Nephron progenitor cell (in vitro differentiated cells): ENCODE measurements at places on chromosomes 16 and 17.
A peak's percentile ranks its signal among the peaks of the same experiment; 100 is the strongest.

- DNase-seq, result no peak
Measured at GRCh38 chr17:8900626-8901585, 33.4 kb upstream of the PIK3R6 start.

DNA sequence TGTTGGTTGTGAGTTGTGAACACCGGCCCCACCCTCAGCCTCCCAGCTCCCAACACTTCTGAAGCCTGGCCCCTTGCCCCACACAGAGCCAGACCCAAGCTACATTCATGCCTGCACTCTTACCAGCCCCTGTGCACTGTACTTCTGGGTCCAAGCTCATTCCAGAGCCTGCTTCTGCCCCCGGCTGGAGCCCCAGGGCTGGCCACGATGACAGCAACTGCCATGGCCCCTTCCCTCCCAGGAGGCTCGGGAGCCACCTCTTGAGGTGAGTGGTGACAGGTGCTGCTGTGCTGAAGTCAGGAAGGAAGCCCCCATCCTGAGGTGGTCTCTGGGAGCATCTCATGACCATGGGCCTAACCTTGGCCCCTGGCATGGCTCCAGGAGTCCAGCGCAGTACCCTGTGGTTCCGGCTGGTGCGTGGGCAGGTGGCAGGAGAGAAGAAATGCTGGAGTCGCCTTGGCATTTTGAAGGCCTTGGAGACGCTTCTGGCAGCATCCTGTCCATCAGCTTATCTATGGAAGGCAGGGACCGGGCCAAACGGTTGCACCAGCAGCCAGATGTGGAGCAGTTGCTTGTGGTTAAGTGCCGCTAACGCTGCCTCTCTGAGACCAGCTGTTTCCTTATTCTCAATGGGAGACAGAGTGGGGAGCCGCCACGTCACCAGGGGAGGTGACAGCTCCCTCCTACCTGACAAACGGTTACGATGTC is 3.9 kb upstream of the CDT1 start:
- no peak for DNase-seq

DNA sequence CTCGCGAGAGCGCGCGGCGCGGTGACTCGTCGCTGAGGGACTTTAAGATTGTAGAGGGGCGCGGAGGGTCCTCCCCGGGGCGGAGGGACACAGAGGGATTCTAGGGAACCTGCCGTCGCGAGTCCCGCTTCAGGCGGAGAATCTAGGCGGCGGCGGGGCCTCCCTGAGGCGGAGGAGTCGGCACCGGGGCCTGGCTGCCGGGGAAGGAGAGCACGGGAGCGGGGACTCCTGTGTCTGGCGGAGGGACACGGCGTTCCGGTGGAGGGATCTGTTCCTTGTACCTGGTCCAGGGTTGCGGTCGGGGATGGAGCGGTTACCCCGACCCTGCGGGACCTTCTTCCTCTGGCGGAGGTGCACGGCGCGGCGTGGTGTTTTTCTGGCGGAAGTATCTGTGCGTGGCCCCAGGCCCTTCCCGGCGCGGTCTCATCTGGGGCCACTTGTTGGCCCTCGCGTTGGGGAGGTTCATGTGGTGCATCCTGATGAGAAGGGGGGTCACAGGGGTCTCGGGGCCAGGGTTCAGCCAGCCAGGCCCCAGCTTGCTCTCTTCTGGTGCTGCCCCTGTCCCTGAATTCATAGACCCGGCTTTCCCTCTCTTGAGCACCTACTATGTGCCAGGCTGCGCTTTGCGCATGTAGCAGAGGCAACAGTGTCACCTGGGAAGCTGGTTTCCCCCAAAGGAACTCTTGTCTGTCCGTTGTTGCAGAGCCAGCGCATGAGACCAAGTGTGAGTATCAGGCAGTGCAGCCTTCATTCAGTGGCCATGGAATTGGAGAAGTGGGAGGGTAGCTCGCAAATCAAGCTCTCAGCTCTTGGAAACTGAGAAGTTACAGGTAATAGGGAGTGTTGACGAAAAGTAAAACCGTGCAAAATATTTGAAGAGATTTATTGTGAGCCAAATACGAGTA is 563 bp upstream of the ZKSCAN2 start:
- DNase-seq, result peak; percentile 90

GRCh38 chr17:72250206-72250605 is 129.4 kb downstream of the SOX9 start:
- DNase-seq, result no peak

DNA sequence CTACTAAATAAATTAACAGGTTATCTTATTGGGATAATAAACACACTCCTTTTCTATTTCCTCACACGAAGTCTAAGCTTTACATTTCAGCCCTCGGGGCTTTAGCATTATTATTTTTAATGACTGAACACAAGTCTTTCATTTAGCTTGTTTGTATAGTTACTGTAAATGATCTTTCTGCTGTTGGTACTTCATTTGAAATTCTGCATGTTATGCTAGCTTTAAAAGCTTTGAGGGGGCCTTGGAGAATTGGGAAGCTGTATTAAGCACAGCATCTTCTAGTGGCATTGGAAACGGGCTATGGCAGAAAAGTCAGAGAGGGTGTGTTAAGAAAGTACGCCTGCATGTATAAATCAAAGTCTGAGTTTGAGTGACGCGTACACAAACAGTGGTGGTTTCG is 243.7 kb downstream of the FTO start:
- DNase-seq, result no peak

DNA sequence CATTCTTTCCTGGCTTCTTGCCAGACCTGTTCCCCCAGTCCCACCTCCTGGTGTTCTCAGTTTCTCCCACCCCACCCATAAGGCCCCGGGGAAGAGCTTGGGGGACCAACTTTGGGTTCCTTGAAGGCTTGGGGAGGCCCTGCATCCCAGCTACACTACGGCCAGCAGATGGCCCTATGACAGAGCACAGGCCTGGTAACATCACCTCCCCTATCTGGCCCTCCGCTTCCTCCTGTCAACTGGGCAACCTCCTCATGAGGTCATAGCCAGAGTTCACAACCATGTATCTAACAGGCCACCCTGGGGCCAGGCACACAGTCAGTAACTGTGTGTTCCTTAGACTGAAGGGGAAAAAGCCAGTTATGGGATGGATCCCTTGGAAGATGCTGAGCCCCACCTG is 31.4 kb downstream of the MYO15A start:
- DNase-seq, result no peak

GRCh38 chr17:66275651-66276050 is 26.8 kb upstream of the PRKCA start:
- DNase-seq, result no peak

DNA sequence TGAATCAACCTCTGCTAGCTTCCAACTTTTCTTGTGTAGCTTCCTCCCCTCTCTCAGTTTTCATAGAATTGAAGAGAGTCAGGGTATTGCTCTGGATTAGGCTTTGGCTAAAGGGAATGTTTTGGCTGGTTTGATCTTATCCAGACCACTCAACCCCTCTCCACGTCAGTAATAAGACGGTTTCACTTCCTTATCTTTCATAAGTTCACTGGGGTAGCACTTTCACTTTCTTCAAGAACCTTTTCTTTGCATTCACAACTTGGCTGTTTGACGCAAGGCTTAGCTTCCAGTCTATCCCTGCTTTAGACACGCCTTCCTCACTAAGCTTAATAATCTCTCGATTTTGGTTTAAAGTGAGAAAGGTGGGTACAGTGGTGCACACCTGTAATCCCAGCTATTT is 29.7 kb upstream of the OR1A2 start:
- no peak for DNase-seq

DNA sequence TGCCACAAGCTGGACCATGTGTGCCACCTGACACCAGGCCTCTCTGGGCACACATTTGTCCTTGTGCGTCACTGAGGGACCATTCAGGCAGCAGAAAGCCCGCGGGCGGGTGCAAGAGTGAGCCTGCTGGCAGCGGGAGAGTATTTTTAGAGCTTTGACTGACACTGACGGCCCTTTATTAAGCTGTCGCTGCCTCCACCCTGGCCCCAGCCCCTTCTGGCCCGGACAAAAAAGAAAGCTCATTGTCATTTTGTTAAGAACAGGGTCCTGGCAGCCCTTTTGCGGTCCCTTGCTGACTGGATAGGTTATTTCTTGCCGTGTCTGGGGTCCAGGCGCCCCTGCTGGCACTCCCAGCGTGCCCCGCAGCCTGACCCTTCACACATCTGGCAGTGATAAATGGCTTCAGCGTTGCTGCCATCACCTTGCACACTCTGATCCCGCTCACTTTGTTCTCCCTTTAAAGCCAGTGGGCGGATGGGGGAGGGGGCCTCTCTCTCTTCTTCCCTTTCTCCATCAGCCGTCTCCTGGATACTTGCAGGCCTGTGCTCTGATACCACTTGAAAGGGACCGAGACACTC is 78.4 kb upstream of the NKD1 start:
- peak; percentile 68 for DNase-seq

- DNase-seq, result peak; percentile 53
Measured at GRCh38 chr17:9002227-9002605, 19.1 kb upstream of the NTN1 start.

DNA sequence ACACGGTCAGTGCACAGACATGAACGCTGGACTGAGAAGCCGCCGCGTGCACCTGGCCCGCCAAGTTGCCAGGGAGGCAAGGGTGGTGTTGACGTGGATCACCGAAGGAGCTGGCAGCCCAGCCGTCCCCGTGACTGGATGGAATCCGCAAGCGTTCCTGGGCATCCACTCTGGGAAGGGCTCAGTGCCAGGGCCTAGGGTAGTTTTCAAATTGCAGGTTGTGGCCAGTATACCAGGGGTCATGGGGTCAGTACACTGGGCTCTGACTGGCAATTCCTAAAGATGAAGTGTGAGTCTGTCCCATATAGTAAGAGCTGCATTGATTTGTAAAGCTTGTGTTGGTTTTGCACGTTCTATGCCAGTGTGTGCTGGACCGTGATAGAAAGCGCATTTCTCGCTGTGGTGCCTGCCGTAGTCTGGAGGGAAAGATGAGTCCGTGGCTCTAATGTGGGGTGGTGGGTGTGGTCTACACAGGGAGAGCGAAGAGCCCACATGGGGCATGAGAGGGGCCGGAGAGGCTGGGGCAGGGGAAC is 21.1 kb upstream of the METRNL start:
- DNase-seq, result no peak

DNA sequence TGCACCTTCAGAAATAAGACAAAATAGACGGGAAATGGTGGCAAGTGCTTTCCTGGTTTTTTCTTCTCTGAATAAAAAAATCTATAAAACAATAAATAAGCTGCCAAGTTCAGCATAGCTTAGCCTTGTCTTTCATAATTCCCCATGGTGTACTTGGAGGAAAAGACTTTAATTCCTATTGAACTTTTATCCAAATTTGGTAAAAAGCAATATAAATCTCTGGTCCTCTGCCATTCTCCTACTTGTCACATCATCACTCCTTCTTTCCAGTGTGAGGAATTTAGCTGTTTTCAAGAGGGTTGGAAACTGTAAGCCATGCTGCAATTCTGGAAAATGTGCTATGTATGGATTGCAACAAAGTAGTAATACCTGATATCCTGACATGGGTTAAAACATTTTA is 551.8 kb upstream of the KIF2B start:
- no peak for DNase-seq

DNA sequence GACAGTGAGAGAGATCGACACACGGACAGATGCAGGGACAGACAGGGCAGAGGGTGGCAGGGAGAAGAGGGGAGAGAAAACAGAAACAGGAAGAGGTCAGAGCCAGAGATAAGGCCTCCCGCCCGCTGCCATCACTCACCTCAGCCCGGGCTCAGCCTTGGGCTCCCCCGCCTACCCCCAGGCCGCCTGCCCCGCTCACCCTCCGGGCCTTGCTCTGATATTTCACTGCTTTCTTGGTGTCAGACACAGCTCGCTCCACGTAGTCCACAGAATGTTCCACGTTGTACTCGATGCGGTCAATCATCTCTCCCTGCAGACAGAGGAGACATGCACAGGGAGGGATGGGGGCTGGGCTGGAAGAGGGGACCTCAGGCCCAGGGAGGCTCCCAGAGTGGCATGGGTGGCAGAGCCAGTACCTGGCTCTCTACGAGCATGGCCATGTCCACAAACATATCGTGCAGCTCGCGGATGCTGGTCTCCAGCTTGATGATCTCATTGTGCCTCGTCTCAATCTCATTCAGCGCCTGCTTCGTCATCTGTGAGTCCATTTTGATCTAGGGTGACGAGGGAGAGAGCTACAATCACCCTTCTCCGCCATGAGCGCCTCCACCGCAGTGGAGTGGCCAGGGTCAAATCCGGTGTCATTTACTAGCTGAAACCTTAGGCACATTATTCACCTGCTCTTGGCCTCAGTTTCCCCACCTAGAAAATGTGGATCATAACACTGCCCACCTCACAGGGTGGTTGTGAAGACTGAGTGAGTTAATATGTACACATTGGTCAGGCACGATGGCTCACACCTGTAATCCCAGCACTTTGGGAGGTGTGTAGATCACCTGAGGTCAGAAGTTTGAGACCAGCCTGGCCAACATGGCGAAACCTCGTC is 8.2 kb downstream of the HSD3B7 start:
- DNase-seq, result no peak

DNA sequence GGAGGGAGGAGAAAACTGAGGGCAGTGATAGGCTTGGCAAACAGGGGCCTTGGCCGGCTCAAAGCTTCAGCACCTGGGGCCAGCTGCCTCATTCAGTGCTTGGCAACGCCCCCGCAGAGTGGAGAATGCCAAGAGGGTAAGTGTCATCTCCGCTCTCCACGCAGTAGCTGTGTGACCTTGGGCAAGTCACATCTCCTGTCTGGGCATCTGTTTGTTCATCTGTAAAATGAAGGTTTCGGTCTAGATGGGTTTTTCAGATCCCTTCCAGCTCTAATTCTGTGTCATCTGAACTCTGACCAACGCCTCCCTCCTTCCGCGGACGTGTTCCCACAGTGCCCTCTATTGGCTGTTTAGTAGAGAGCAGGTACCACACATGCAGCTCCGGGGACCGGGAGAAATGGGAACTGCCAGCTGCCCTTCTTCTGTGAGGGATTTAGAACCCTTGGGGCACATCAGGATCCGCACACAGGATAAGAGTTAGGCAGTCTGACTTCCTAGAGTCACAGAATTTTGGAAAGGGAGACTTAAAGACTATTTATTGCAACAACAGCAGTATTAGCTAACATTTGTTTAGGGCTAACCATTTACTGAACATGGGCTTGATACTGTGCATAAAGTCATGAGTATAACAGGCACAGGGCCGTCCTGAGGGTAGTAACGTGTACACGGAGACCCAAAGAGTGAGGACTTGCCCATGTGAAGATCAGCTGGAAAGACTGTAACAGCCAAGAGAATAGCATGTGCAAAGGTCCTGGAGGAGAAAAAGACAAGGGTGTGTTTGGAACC is 26.8 kb downstream of the GP2 start:
- peak; percentile 60 for DNase-seq

DNA sequence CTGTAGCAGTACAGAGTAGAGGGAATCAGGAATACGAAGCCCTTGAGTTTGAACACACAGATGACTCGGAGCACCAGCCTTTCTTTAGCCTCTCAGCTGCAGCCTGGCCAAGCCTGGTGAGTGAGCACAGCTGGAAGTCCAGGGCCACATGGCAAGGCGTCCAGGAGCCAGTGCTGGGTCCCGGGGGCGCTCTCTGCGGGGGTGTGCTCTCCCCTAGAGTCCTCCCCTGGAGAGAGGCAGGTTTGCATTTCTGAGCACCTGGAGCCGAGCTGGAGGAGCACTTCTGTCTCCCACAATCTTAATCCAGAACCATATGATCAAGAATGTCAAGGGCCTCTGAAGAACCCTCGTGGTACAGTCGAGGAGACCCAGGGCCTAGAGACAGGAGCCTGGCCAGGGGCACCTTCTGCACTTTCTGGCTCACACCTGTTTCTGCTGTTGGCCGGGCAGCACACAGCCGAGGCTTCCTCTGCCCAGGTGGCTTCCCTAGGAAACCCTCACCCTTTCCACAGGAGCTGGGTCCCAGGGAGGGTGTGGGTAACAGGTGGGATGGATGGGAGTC is 78.3 kb downstream of the PLD6 start:
- DNase-seq, result no peak

- no peak for DNase-seq
Measured at GRCh38 chr17:31525801-31526549, 134.5 kb downstream of the RAB11FIP4 start.

GRCh38 chr17:82648165-82648668 is at the start of gene WDR45B:
Gene WDR45B, minus strand, starts transcription at chr17:82648444. Its CDS starts 104 bp downstream, at chr17:82648340.
- peak; percentile 87 for DNase-seq
